ENCODE measurements at places on chromosomes 3 and 15.

DNA sequence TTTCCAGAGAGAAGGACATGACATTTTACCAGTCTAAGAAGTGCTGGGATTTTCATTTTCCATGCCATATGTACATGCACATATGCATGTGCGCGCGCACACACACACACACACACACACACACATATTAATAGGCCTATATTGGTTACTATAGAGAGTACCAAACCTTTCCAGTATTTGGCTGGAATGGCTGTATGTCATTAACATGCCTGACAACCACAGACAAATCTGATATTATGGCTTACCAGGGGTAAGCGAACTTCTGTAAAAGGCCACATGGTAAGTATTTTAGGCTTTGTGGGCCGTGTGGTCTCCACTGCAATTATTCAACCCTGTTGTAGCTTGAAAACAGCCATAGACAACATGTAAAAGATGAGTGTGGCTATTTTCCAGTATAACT is 97.2 kb upstream of the TSPAN3 start:
- DNase-seq, result no peak

DNA sequence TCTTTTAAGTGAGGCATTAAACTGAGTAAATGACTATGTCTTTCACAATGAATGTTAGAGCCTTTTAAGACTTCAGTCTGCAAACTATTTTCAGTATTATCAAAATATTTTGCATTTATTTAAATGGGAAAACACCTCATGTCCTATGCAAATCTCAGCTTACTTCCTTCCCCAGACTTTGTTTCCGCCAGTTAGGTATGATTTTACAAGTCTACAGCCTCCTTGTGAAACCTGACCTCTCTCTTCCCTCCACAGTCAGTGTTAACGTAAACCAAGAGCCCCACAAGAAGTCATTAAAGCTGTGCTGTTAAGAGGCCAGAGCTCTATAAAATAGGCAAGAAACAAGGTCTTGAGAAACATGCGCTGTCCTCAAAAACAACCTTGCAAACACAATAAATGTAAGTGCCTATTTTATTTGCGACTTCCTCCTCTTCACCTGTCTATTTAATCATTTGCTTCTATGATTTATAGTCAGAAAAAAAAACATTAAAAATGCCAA is 48.3 kb downstream of the PRTG start:
- no peak for DNase-seq

DNA sequence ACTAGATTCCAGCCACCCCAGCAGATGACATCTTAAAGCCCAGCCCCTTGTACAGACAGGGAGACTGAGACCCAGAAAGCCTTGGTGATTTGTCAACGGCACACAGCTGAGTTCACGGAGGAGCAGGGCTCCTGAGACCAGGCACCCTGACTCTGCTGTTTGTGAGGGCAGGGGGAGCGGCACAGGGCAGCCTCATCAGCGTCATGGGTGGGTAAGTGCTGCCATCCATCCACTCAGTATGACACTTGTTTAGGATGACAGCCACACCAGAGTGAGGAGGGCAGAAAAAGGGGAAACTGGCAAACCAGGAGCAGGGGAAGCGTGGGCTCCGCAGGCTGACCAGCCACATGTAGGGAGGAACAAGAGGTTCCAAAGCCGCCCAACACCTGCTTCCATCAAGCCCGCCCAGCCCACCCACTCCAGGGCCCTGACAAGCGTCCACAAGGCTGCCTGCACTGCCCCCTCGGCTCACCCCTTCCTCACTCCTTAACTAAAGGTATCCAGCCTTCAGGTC is 19.9 kb downstream of the RBPMS2 start:
- no peak for DNase-seq

DNA sequence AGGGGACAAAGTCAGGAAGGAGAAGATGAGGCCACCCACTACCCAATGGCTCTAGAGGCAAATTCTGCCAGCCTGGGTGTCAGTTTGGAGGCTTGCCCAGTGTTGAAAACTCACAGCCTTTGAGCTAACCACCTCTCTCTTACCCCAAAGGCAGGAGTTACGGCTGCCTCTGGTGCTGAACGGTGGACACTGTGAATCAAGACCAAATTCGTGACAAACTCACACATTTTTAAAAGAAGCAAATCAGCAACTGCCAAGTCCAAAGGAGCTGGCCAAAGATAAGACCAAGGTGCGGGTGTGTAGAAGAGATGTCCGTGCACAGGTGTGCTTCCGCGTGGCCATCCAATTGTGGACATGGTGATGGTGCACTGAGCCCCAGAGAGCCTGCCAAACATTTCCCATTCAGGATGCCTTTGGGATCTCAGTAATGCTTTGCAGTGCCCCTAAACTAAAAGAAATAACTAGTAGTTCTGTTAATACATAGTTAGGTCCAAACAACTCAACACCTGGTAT is 74.6 kb downstream of the FAM174B start:
- DNase-seq, result no peak

GRCh38 chr3:166607933-166608521 is 770.8 kb upstream of the BCHE start:
- no peak for DNase-seq

GRCh38 chr3:35594739-35595138 is 44.6 kb upstream of the ARPP21 start:
- DNase-seq, result no peak

- no peak for DNase-seq
These were observed 358.0 kb downstream of the WDR72 start for GRCh38 chr15:53401503-53401902.

DNA sequence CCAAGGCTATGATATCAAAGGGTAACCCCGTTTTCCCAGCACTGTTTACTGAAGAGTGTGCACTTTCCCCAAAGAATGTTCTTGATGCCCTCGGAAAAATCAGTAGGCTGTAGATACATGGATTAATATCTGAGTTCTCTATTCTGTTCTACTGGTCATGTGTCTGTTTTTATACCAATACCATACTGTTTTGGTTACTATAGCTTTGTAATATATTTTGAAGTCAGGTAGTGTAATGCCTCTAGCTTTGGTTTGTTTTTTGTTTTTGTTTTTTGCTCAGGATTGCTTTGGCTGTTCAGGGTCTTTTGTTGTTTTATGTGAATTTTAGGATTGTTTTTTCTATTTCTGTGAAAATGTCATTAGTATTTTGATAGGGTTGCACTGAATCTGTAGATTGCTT is 95.1 kb downstream of the PLD1 start:
- no peak for DNase-seq

DNA sequence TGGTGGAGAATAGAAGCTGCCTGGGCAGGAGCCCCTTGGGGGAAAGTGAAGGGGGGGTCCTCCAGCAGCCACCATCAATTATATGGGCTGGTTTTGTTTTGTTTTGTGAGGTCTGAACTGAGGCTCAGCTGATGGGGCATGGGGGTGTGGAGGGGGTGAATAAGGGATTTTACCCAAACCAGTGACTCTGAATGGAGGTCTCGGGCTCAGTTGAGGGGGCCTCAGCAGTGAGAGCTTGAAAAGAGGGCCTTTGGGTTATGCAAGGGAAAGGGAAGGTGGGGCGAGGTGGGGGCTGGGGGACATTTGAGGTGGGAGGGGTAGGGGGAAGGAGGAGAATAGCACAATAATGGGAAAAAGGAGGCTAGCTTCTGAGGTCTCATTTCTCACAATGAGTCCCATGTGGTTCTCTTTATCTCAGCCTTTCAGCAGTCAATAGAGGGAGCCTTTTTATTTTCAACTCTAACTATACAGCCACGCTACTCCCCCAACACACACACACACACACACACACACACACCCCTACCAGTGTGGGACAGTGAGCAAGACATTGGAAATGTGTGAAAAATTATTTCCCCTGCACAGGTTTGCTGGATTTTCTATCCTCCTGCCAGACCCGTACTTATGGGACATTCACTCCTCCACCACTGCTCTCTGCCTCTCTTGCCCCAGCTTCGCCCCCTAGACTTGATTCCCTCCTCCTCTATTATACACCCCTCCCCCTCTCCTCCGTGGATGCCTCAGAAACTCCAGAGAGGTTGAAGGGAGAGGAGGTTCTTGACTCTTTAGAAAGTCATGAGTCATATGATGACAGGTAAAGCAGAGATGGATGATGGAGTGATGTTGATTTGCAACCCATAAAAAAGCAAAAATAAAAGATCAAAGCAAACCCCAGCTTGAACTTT is 96.0 kb downstream of the GTPBP8 start:
- DNase-seq, result no peak

GRCh38 chr3:50192689-50193141 is 1.3 kb downstream of the GNAT1 start:
- DNase-seq, result peak; percentile 73

DNA sequence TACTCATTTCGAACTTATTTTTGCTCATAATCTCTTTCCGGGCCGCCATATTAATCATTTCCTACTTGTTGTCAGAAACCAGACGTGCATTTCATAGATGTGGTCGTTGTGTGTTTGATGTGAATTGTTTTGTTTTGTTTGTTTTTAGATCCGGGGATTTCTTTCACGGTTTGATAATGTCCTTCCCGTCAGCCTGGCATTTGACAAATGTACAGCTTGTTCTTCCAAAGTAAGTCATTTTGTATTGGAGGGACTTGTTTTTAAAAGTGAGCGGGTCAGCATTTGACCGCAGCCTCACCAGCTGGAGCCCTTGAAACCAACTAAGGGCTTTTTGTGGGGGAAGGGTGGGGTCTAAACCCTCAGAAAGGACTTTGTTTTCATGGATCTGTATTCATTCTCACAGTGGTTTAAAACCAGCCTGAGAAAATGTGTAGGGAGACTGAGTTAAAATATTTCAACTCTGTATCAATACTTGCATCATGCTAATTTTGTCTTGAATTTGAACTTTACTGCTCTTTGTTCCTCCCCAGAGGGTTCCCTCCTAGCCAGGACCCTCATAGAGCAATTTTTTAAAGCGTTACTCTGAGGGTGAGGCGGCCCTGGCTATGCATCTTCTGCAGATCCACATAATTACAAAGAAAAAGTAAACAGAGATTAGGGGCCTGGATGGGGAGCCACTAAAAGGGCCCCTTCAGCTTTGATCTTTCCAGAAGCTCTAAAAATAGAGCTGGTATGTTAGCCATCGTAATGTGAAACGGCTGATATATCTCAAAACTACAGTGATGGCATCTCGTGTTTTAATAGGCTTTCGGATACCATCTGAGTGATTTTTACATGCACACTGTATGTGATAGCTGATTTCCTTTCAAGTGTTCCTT is 107.9 kb downstream of the ATG7 start:
- no peak for DNase-seq

DNA sequence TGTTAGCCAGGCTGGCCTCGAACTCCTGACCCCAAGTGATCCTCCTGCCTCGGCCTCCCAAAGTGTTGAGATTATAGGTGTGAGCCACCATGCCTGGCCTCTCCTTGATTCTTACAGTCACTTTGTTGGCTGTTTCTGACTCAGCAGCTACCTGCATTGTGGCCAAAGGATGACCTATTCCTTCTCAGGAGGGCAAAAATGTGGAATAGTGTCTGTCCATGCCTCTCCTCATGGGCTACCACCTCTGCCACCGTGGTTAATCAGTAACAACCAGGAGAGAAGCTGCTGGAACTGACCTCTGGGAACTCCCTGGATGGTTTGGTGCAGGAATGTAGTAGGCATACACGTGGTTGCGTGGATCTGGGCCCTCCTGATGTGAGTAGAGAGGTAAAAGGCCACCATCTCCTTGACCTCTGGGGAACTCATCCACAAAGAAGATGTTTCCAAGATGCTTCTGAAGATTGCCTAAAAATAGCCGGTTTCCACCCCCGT is 63.3 kb downstream of the FLNB start:
- DNase-seq, result no peak

DNA sequence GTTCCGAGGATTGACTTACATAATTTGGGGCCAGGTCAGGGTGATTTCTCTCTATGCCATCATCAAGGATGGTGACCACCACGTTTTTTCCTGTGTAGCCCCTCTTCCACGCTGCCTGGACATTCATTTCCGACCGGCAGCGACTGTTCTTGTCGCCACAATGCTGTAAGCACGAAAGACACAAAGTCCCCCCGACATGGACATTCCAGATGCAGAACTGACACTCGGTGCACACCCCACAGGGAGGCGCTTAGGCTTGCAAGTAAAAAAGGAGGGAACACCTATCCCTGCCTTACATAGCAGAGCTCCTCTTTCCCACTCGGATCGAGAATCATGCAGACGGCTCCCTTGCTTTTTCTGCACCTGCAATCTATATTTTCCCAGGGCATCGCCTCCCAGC is 58.2 kb downstream of the PCSK6 start:
- no peak for DNase-seq

GRCh38 chr3:104546301-104546700 is 820.4 kb upstream of the ALCAM start:
- DNase-seq, result no peak

- DNase-seq, result no peak
These were observed 236.8 kb upstream of the NR2E3 start for GRCh38 chr15:71573599-71573998.

DNA sequence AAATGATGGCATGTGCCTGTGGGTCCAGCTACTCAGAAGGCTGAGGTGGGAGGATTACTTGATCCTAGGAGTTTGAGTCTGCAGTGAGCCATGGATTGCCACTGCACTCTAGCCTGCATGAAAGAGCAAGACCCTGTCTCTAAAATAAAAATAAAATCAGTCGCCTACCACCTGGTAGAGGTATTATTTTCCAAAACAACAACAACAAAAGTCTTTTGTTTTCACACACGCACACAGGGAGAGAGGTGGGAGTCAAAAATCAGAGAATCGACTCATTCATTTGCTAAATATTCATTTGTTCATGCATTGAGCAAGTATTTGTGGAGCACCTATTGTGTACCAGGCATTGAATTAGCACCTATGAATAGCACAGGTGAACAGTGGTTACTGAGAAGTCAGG is 218.1 kb downstream of the LRTM1 start:
- no peak for DNase-seq

DNA sequence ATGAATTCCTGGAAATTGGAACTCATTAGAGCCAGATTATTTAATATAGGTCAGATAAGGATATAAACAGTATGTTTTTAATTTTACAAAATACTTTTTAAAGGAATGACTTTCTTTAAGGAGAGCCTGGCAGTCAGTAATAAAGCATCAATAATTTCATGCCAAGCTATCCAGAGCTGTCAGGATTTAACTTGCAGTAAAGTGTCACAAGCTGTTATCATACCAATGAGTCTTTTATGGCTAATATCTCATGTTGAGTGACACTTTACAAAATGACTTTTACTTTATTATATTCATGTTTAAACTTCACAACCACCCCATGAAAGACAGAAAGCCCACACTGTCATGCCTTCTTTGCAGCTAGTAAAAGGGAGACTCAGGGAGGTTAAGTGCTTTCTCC is 72.9 kb upstream of the C3orf49 start:
- DNase-seq, result no peak

DNA sequence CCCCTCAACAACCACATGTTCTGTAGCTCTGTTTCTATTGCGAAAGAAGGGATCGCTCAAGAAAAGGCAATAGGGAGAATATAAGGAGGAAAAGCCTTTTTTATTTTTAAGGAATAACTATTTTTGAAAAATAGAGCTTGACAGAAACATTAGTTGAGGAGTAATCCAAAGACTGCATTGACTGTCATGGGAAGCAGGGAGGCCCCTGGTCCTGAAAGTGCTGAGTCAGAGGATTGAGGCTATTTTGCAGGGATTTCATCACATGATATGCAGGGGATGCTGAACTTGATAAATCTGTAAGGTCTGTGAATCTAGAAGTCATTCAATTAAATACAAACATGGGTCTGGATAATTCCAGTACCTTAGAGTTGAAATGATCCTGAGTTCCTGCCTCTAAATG is 92.0 kb downstream of the MTHFS start:
- DNase-seq, result no peak

All from stimulated activated CD8-positive, alpha-beta memory T cell treated with anti-CD3 and anti-CD28 coated beads, Interleukin-15, amount 100 ng/mL, for 24 hours (primary cell).